ENCODE measurements at places on chromosomes 16 and 17.
A peak's percentile ranks its signal among the peaks of the same experiment; 100 is the strongest.

DNA sequence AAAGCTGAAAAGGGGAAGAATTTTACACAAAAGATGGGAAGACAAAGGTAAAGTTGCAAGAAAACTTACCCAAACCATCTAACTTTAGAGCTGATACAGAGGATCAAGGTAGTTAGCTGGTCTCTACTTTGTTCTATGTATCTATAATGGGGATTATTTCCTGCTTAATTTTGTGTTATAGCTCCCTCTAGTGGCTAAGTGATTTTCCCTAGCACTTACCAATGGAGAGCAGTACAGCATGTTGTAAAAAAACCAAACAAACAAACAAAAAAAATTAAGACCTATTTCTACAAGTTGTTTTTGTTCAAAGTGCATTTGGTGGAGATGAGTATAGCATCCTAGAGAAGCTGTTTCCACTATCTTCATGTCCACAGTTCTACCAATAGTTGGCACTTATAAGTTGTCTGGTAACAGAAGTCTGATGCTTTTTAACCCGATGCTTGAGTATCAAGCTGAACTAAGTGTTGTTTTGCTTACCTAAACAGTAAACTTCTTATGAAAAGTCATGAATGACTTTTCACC, 7.5 kb downstream of the SRSF1 start:
- peak; percentile 81 for DNase-seq

- no peak for DNase-seq
Observed at GRCh38 chr17:82709676-82710498, 6.6 kb upstream of the FN3KRP start.

DNA sequence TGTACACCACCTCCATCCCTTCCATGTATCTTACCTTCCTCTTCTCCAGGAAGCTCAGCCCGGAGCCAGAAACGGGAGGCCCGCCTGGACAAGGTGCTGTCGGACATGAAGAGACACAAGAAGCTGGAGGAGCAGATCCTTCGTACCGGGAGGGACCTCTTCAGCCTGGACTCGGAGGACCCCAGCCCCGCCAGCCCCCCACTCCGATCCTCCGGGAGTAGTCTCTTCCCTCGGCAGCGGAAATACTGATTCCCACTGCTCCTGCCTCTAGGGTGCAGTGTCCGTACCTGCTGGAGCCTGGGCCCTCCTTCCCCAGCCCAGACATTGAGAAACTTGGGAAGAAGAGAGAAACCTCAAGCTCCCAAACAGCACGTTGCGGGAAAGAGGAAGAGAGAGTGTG, 756 bp upstream of the MVP start:
- DNase-seq, result no peak

- DNase-seq, result no peak
Observed at GRCh38 chr16:78307824-78308528, 208.5 kb downstream of the WWOX start.

- DNase-seq, result no peak
Observed at GRCh38 chr16:86515413-86515776, 5.1 kb downstream of the FOXF1 start.

GRCh38 chr16:50300942-50301625, 34.7 kb downstream of the ADCY7 start:
- no peak for DNase-seq

DNA sequence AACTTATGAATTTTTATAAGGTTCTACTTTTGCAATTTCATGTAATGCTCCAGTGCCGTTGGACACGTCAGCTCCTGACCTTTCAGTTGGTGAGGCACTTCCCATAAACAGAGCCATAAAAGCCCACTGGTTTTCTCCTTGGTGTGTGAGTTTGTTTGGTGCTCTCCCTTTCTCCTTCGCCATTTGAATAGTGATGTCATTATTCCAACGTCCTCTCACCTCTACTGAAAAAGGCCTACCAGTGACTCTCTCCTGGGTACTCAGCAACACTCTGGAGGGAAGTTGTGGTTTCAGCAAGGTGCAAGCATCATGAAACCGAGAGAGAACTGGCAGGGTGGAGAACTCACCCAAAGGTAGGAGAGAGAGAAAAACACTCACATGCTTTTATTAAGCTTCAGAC, 29.6 kb upstream of the HNF1B start:
- no peak for DNase-seq

- DNase-seq, result no peak
Observed at GRCh38 chr17:39754958-39755553, 17.3 kb downstream of the GRB7 start.

- no peak for DNase-seq
Observed at GRCh38 chr17:29243792-29244191, 2.9 kb upstream of the CRYBA1 start.

DNA sequence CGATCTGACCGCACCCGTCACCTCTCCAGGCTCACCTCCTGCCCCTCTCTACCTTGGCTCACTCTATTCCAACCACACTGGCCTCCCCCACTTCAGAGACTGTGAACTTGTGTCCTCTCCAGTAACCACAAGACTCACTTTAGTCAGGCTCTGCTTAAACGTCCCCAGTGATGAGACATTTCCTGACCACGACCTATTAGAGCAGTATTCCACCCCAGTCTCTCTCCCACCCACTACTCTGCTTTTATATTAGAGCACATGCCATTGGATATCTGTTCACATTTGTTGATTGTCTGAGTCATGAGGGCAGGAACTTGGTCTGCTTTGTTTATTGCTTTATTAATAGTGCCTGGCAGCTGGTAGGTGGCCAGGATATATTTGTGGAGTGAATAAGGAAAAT, 20.1 kb downstream of the COX11 start:
- DNase-seq, result no peak

DNA sequence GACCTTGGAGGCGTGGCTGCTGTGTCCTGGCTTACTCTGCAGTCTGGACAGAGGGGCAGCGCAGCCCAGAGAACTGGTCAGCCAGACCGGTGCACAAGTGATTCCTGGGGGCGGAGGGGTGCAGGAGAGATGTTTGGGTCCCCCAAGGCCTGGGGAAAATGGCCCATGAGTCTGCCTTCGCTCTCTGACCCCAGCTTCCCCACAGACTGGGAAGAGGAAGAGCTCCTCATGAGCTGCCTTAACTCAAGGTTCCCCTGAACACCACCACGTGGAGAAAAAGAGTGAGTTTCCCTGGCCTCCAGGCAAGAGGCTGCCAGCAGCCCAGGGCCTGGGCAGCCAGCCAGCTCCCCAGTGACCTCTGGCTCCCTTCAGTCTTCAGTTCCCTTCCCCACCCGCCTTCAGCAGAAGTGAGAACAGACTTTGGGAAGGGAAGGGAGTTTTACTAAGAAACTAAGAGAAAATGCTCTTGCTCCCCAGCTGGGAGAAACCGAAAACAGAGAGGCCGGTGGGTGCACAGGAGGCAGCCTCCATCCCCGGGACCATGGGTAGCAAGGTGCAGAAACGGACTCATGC, 2.0 kb upstream of the C17orf99 start:
- DNase-seq, result no peak

- DNase-seq, result no peak
Observed at GRCh38 chr17:13741744-13742143, 140.0 kb upstream of the HS3ST3A1 start.

- no peak for DNase-seq
Observed at GRCh38 chr17:49548506-49549310, 27.0 kb upstream of the NXPH3 start.

DNA sequence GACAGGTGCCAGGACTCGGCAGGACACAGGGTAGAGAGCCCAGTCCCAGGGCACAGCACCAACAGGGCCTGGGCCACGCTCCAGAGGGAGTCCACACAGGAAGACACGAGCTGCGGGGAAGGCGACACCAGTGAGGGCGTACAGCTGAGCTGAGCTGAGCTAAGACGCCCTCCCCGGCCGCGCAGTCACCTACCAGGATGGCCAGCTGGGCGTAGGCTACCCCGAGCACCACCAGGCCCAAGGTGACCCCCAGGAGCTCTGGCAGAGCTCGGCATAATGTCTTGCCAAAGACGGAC, 42.6 kb downstream of the TSC2 start:
- DNase-seq, result no peak

DNA sequence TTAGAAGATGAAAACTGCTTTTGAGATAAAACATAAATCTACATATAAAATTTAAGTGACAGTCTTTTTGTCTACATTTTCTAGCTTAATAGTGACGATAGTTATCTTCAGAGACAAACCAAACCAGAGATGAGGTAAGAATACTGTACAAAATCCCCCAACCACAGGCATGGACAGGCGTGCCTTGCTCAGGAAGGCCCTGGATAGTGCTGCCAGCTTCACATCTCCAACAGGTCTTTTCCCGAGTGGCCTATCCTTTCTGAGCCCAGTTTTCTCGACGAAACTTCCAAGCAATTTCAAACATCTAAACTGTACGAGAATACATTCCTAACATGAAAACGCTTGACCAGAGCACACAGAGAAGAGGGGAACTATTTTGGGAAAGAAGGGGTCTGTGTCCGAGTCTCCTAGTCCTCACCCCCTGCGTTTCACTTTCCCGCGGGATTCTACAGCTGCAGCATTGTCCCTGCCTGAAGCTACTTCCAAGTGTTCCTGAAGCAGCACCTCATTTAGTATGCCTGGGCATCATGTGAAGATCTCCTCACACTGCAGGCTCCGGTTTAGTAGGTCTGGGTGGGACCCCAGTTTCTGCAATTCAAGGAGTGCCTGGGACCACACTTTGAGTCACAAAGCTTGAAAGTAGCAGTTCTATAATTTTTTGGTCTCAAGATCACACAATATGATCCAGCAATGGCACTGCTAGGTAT, 37.8 kb downstream of the GNA13 start:
- DNase-seq, result no peak

GRCh38 chr16:35628976-35629375, 2169.6 kb downstream of the TP53TG3F start:
- no peak for DNase-seq

GRCh38 chr16:48188449-48189102, 32.8 kb upstream of the ABCC12 start:
- no peak for DNase-seq

DNA sequence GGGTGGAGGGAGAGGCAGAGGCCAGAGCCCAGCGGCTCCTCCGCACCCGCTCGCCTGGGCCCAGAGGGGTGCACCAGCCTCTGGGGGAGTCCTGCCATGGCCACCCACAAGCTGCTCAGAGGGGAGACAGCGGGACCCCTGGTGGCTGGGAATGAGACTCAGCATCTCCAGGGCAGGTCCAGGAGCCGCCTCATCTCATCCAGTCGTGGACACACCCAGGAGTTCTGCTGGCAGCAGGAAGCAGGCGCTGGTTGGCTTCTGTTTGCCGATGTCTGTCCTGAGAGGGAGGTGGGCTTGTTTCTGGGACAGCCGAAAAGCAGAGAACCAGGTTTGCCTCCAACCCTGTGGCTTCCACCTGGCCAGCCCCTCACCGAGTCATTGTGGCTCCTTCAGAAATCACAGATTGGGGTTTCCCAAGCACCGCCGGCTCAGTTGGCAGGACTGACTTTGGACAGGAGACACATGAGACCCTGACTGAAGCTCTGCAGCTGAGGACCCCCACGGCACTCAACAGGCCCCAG, 49.6 kb upstream of the ENPP7 start:
- no peak for DNase-seq

DNA sequence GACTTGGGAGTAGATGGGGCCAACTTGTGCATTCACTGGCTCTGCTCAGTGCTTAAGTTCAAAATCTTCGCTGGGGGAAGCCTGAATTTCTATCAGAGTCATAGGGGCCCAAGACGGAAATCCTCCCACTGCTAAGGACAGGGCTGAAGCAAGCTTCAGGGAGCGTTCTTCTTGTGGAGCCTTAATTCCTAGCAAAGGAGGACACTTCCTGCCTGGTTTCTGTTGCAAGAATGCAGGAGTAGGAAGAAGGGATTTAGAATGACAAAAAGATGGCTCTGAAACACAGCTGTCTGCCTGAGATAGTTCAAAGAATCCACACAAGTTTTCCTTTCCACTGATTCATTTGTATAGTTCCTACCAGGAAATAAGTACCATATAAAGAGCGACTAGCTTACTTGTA, 26.4 kb downstream of the PSME3IP1 start:
- no peak for DNase-seq

DNA sequence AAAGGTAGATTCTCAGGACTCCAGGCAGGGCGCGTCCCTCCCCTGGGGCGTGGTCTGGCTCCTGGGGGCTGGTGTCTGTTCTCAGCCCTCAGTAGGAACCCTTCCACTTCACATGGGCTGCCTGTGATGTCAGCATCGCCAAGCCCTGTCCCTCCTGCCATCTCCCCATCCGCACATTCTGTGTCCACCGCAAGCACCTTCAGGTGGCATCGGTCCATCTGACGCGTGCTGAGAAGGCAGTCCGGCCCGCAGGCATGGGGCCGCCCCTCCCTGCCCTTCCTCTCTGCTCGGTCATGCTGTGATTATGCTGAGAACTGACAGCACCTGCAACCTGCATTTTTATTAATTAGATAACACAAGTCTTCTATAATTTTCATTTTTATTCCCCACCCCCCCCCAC, 12.7 kb upstream of the DNAH17 start:
- DNase-seq, result no peak

DNA sequence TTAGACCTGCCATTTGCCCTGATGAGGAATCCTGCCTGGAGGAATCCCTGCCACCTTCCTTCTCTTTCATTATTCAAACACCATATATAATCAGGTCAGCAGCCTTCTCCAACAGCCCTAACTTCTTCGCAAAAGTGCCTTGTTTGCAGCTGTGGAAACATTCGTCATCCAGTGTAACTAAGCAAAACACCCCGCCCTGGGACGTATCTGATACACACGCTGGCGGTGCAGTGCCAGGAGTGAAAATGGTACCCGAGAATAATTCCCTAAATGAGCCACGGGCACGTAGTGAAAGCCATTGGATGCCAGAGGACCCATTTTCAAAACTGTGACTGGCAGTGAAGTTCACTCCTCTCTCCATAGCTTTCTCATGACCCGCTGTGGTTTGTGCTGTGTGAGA, 73.7 kb downstream of the IRX3 start:
- no peak for DNase-seq

GRCh38 chr16:10266809-10267208, 84.6 kb upstream of the GRIN2A start:
- DNase-seq, result no peak

DNA sequence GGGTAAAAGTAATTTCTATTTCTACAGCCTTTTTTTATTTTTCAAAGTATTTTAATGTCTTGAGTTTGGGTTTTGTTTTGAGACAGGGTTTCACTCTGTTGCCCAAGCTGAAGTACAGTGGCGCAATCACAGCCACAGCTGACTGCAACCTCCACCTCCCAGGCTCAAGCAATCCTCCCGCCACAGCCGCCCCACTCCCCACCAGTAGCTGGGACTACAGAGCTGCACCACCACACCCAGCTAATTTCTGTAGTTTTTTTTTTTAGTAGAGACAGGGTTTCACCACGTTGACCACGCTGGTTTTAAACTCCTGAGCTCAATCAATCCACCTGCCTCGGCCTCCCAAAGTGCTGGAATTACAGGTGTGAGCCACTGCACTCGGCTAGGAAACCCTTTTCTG, 44.0 kb downstream of the TUBD1 start:
- DNase-seq, result no peak

- DNase-seq, result no peak
Observed at GRCh38 chr17:44990994-44991393, 22.9 kb upstream of the C1QL1 start.

DNA sequence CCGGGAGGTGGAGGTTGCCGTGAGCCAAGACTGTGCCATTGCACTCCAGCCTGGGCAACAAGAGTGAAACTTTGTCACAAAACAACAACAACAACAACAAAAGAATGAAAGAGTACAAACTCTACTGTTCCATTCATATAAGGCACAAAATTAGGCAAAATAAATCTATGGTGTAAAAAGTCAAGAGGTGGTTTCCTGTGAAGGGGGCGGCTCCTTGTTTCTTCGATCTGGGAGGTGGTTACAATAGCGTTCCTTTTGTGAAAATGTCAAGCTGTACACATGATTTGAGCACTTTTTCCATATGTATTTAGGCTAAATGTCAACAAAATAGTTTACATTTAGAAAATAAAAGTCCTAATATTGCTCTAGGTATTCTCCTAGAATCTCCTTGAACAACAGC, 6.9 kb downstream of the SIAH1 start:
- no peak for DNase-seq
